ENCODE measurements at places on chromosomes 2 and 18.

DNA sequence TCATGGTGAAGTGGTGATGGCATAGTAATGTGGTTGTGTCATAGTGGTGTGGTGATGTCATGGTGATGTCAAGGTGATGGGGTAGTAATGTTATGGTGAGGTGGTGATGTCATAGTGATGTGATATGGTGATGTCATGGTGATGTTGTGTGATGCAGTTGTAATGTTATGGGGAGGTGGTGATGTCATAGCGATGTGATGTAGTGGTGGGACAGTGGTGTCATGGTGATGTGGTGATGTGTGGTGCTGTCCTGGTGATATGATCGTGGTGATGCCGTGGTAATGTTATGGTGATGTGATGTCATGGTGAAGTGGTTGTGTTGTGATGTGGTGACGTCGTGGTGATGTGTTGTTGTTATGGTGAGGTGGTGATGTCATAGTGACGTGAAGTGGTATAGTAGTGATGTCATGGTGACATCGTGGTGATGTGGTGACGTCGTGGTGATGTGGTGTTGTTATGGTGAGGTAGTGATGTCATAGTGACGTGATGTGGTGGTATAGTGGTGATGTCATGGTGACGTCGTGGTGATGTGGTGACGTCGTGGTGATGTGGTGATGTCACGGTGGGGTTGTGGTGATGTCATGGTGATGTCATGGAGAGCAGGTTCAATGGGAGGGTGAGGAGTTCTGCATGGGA is 242.7 kb upstream of the MYT1L start:
- DNase-seq: no peak

- DNase-seq: no peak
Observed at GRCh38 chr2:54850171-54851122, 127.0 kb downstream of the EML6 start.

- DNase-seq: no peak
Observed at GRCh38 chr2:178870703-178871102, 63.5 kb upstream of the TTN start.

DNA sequence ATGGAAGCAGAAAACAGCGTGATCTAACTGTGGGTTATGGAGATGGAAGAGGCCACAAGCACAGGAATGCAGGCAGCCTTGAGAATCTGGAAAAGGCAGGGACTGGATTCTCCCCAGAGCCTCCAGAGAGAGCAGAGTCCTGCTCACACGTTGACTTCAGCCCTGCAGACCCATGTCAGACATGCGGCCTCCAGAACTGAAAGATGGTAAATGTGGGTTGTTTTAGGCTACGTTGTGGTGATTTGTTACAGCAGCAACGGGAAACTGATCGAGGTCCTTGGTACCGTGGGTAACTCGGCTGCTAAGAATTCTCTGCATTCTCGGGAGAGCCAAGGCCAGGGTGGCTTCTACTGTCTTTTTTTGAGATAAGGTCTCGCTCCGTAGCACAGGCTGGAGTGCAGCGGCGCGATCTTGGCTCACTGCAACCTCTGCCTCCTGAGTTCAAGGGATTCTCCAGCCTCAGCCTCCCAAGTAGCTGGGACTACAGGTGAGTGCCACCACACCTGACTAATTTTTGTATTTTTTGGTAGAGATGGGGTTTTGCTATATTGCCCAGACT is 97.1 kb downstream of the ACKR3 start:
- no peak for DNase-seq

- no peak for DNase-seq
Observed at GRCh38 chr2:112923237-112923966, 12.4 kb downstream of the IL37 start.

GRCh38 chr2:210363876-210364275 is 48.9 kb upstream of the MYL1 start:
- no peak for DNase-seq

GRCh38 chr2:109679626-109680025 is 65.5 kb downstream of the SOWAHC start:
- DNase-seq: no peak

GRCh38 chr2:2108756-2109155 is 222.3 kb downstream of the MYT1L start:
- DNase-seq: no peak

GRCh38 chr2:666441-666840 is 10.8 kb downstream of the TMEM18 start:
- no peak for DNase-seq

- DNase-seq: no peak
Observed at GRCh38 chr2:50313656-50314055, 718.3 kb downstream of the NRXN1 start.

DNA sequence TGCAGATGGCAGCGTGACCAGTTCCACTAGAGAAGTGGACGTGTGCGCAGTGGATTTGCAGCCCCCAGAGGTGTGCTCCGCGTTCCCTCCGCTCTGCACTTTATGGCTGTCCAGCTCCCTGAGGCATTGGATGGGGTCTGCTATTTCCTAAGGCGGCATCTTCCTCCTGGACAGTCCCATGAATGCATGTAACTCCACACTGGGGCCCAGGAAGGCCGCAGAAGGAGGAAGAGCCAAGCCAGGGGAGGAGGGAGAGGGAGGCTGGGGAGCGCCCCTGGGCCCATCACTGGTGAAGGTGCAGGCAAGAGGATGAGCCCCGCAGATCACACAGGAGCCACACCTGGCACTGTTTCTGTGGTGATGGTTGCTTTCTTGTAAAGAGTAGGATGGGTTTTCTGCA is 99.1 kb downstream of the PTGR3 start:
- no peak for DNase-seq

- no peak for DNase-seq
Observed at GRCh38 chr2:182816866-182817265, 49.6 kb downstream of the FRZB start.

GRCh38 chr2:95122197-95122551 is 566 bp upstream of the MRPS5 start:
- no peak for DNase-seq

GRCh38 chr2:85999061-85999831 is 106.4 kb downstream of the POLR1A start:
- DNase-seq: no peak

- no peak for DNase-seq
Observed at GRCh38 chr18:8962855-8963635, 139.5 kb upstream of the NDUFV2 start.

DNA sequence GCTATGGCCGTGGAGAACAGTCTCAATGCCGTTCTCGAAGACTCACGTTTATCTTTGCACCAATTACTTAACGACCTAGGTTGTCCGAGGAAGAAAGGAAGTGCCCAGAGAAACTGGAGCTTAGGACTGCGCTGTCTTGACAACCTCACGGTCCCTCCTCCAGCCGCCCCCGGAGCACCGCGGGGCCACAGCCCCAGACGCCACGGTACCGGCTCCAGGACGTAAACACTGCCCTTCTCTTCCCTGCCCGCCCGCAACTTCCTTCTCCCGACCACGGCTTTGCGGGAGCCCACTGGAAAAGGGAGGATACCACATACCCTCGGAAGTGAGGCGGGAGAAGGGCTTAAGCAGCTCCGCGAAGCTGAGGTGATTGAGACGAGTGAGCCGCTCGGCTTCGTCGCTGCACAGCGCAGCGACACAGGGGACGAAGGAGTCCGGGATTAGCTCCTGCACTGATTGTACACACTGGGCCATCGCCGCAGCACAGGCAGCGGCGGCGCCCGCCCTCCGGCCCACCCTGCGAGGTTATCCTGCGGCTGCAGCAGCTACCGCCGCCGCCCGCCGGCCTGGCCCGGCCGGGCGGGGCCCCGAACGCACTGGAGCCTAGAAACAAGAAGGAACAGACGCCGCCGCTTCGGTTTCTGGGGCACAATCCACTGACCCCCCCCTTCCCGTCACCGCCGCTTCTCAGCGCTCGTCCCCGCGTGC is 483 bp downstream of the TRAPPC8 start:
- peak; percentile 33 for DNase-seq

- DNase-seq: no peak
Observed at GRCh38 chr2:134228493-134228903, 25.4 kb upstream of the MGAT5 start.

GRCh38 chr2:194867328-194867727 is 789.7 kb upstream of the SLC39A10 start:
- DNase-seq: no peak

- no peak for DNase-seq
Observed at GRCh38 chr2:111918383-111918806, 20.0 kb downstream of the MERTK start.

GRCh38 chr18:23107718-23108117 is 27.6 kb upstream of the CABLES1 start:
- DNase-seq: no peak

DNA sequence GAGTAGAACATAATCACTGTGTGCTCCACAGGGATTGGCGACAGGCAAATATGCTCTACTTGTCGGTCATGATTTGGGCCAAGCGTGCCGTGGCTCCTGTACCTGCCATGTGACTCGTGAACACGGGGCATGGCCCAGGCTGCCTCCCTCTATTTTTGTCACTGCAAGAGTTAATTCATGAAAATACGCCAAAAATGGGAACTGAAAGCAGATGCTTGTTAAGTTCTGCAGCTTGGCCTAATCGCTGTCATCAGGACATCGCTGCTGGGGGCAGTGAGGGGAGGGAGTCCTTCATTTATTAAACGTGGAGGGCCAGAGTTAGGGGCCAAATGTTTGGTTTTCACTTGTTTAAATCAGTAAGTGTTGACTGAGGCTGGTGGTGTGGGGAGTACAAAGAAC is 177.8 kb downstream of the BCL2 start:
- DNase-seq: no peak

GRCh38 chr2:65081232-65081685 is 25.0 kb downstream of the CEP68 start:
- DNase-seq: no peak

DNA sequence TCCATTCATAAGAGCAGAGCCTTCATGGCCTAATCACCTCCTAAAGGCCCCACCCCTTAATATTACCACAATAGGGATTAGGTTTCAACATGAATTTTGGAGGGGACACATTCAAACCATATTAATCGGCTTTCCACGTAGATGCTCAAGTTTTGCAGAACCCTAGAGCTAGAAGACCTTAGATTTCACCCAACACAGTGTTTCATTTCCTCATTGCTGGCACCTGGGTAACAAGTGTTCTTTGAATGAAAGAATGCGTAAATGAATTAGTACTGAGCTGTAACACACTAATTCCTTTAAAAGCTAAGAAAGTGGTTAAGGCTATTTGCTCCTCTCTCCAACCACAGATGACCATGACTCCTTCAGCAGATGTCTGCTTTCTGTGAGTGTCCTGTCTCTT is 252.5 kb downstream of the SMAD2 start:
- DNase-seq: no peak

GRCh38 chr2:162267496-162267895 is 24.3 kb upstream of the FAP start:
- DNase-seq: no peak

- no peak for DNase-seq
Observed at GRCh38 chr2:234492717-234493485, 4.0 kb downstream of the ARL4C start.

DNA sequence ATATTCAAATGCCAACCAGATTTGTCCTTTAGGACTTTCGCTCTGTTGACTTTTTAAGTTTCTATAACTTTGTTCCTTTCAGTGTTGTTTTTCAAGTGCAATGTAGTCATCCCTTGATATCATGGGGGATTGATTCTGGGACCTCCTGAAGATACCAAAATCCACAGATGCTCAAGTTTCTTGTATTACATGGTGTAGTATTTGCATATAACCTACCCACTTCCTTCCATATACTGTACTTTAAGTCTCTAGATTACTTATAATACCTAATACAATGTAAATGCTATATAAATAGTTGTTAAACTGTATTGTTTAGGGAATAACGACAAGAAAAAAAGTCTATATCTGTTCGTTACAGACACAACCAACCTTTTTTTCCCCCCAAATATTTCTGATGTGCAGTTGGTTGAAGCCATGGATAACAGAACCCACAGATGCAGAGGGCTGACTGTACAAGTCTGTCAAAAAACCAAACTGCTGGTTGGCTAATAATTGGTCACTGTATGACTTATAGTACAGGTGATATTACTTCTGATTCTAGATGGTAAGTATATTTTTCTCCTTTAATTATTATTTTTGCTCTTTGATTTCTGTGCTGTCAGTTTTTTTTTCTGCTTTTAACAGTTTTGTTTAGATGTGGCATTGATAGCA is 201.7 kb upstream of the STON1 start:
- DNase-seq: no peak

DNA sequence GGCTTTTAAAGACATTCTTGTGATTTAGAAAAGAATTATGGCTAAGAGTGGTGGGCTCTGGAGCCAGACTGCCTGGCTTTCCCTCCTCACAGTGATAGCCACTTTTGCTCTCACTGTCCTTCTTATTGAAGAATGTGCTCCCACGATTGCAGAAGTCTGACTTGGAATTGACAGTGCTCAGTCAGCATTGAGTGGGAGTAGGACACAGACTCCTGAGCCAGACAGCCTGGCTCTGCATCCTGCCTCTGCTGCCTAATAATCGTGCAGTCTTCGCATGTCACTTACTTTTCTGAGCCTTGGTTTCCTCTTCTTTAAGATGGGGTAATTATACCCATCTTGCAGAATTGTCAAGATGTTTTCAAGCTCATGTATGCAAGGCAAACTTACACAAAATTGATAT is 23.3 kb downstream of the SPATS2L start:
- DNase-seq: no peak

DNA sequence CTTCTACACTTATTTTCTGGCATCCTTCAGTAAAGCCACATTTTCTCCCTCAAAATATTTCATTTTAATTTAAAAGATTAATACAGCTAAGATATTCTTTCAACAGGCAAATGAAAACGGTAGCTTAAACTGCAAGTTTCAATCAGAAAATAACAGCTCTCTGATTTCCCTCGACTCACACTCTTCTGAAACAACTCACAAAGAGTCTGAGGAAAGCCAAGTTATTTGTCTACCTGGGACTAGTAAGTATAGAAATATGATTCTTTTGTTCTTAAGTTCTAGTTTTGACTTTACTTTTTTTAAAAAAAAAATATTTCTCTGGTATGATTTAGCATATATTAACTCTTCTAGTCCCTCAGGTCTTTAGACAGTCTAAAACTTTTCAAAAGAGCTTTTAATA is 27.2 kb downstream of the CEP192 start:
- DNase-seq: no peak

DNA sequence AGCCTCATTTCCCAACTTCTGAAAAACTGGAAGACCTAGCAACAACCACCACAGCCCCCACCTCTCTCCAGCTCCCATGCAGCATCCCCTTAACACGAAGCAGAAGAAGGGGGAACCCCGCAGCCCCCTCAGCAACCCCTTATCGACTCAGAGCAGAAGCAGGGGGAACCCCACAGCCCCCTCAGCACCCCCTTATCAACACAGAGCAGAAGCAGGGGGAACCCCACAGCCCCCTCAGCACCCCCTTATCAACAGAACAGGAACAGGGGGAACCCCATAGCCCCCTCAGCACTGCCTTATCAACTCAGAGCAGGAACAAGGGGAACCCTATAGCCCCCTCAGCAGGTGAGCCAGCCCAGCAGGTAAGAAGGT is 6.7 kb downstream of the SLC66A2 start:
- no peak for DNase-seq

All from stimulated activated CD8-positive, alpha-beta memory T cell treated with anti-CD3 and anti-CD28 coated beads, Interleukin-7, amount 100 ng/mL, for 4 hours (primary cell).